Panc1 (cell line): ENCODE measurements at places on chromosomes 7 and 10. TPM values are rescaled to one million over a fixed set of nuclear protein-coding genes. Genes with fewer than 3 reads are reported as not detected.

USP6NL gene
- total RNA-seq: 13.9 TPM

ASB15 gene
- total RNA-seq: not detected

NUTM2A gene
- 0.21 TPM for total RNA-seq

ASB4 gene
- total RNA-seq: 0.15 TPM

NPFFR1 gene
- total RNA-seq: 0.05 TPM

PPP1R3C gene
- total RNA-seq: 1.2 TPM
